Mucosa of descending colon (tissue), 3 donors: ENCODE measurements at places on chromosomes 4 and X. TPM values are rescaled to one million over a fixed set of nuclear protein-coding genes. Genes with fewer than 3 reads are reported as not detected.

Gene ASMT
- total RNA-seq: not detected

GRCh38 chr4:70183168-70183939, 12.2 kb upstream of the ODAM start:
- DNase-seq: peak; percentile 61

DNA sequence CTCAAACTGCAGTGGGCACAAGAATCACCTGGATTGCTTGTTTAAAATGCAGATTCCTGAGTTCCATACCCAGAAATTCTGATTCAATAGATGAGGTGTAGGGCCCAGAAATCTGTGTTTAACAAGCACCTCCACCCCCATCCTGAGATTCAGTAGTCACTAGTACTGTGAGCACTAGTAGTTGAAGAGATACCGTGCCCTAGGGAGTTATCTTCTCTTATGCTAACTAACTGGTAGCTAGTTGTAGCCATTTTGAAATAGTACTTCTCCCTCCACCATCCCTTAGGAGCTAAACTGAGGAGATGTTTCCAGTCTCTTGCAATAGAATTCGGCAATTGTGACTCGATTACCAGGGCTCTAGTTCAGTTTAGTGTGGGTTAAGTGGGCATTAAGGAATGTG, 18.4 kb downstream of the KLHL34 start:
- DNase-seq: no peak

Gene CCNG2
- 86.5 TPM for total RNA-seq
